Hepatocyte (in vitro differentiated cells): ENCODE measurements at places on chromosomes 2 and 18. TPM values are rescaled to one million over a fixed set of nuclear protein-coding genes. Genes with fewer than 3 reads are reported as not detected.

- no peak for DNase-seq
These were observed 6.4 kb downstream of the DPP4 start for GRCh38 chr2:162067596-162067995.

DNA sequence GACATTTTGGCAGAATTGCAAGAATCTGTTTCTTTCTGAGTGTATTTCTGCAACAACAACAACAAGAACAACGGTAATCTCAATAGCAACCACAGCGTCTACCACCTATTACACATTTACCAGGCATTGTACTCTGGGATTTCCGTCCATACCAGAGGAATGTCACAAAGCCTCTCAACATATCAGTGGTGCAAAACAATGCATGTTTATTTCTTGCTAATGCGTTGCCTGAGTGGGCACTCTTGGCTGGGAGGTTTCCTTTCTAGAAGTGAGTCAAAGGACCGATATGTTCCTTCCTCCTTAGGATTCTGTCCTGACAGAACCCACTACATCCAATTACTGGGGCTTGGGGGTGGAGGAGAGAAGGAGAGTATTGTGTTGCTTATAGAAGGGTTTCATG is 585.6 kb downstream of the TSN start:
- no peak for DNase-seq

GRCh38 chr2:229725716-229726574 is 11.6 kb upstream of the DNER start:
- peak; percentile 32 for DNase-seq

VIT gene
- 0.33 and 0.76 TPM in 2 replicates for total RNA-seq

DNA sequence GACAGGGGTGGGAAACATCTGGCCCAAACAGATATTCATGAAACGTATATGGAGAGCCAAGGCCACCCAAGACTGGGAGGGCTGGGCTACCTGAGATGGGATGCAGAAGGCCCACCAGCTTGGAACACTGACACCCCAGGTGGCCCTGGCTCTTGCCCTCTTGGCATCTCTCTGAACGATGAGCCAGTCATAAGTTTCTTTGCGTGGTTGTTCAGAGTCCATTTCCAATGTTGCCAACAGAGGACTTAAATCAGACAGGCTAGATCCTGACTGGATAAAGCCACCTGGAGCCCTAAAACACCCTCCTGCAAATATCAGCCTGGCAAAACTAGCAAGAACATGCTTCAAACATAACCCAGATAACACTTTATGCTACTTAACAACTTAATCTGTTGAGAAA is 42.6 kb downstream of the LPIN2 start:
- no peak for DNase-seq

- peak; percentile 12 for DNase-seq
These were observed 811 bp downstream of the ADD2 start for GRCh38 chr2:70767079-70767698.

KCTD18 gene
- total RNA-seq: 12.9 and 13.4 TPM in 2 replicates

GRCh38 chr18:60493066-60493465 is 120.5 kb upstream of the MC4R start:
- no peak for DNase-seq

MAP3K19 gene
- total RNA-seq: 1.1 TPM in 1 of 2 replicates, not detected in the other

DNA sequence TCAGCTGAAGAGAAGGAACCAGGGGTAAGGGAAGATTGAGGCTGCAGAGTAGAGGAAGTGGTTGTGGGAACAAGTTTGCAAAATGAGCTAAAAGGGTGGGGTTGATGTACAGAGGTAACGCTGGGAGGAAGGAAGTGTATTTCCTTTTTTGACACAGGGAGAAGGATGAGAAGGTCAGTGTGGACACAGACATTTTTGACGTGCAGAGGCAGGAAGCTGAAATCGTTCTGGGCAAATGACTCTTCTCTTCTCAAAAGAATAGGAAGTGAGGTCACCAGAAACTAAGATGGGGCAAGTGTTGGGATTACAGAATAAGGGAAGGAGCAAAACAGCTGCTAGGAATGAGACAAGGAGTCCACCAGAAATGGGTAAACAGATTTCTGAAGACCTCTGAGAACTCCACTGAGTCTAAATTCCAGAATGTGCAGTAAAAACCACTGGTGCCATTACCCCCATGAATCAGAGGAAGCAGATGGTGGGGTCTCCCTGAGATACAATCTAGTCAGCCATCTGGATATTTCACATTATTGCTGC is 20.0 kb upstream of the RNF149 start:
- no peak for DNase-seq

G6PC2 gene
- not detected in 2 replicates for total RNA-seq

EMILIN1 gene
- 59.6 and 80.8 TPM in 2 replicates for total RNA-seq

GRCh38 chr18:46546111-46546640 is 110.8 kb downstream of the LOXHD1 start:
- no peak for DNase-seq

GRCh38 chr2:218022131-218022850 is 19.5 kb upstream of the TNS1 start:
- DNase-seq: no peak

GALNT5 gene
- total RNA-seq: 13.9 and 16.3 TPM in 2 replicates

DNA sequence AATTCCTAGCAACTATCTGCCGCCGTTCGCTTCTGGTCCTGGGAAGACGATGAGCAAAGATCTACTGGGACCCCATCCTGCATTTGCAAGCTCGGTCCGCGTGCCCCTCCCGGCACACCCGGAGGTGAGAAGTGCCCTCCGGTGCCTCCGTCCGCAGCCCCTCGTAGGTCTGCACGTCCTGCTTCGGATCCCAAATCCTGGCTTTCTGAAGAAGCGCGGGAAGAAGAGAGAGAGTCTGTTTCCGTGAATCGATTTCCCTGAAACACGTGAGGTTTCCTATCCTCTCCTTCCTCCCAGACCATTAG is 5.0 kb upstream of the OSR1 start:
- DNase-seq: no peak

DNA sequence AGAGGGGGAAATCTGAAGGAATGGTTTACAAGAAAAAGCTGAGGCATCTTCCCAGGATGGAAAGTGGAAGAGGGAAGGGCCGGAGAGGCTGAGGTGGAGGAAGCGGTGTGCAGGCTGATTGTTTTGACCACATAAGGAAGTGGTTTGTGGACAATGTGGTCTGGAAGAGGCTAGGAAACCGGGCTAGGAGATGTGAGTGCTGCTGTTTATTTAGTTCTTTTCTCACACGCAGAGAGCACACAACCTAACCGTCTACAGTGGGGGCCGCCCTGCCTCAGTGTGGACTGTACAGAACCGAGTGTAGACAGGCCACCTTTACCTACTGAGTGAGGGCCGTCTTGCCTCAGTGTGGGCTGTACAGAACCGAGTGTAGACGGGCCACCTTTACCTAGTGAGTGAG is 251.7 kb upstream of the PXDN start:
- no peak for DNase-seq

DNA sequence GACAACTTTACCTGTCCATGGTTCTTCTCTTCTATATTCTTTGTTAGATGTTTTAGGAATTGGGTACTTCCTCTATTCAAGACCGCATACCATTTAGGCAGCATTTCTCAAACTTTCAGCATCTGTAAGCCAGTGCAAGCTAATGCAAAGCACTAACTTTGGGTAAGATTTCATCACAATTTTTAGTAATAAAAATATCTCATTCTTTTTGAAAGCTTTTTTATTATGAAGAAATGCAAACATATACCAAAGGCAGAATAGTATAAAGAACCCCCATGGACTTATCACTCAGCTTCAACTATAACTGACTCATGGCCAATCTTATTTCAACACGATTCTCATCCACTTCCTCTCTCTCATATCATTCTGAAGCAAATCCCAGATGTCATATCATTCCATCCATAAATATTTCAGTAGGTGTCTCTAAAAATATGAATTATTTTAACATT is 32.9 kb downstream of the INO80C start:
- no peak for DNase-seq

DNA sequence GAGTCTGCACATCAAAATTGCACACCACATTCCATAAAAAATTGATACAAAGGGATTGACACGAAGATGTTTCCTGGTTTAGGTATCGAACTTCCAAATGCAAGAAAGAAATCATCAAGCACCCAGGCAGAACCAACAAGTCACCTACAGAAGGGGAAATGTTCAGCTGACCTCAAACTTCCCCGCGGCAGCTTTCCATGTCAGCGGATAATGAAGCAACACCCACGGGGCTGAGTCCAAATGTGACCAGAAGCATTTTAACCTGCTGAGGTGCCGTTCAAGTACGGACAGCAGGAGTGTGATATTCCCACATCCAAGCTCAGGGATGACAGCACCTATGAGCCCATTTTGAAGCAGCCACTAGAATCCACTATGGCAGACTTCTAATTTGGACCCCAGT is 124.9 kb downstream of the GALNT14 start:
- DNase-seq: no peak

DNA sequence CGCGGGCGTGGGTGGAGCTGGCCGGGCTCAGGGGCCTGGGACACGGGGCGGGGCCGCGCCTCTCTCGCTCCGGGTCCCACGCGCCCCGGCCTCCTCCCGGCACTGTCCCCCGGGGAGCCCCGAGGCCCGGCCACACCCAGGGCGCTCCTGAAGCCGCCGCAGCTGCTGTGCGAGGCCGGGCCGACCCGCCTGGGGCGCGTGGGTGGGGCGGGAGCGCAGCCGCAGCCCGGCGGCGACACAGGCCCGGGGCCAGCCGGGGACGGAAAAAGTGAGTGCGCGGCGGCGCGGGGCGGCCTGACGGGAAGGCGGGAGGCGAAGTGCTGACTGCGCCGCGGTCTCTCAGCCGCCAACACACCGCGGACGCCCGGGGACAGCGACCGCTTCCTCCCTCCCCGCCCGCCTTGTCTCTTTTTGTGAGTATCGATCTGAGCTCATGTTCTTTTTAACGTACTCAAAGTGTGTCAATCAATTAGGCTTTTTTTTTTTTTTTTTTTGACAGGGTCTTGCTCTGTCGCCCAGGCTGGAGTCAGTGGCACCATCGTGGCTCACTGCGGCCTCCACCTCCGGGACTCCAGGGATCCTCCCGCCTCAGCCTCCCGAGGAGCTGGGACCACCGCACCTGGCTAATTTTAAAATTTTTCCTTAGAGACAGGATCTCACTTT is 14.5 kb downstream of the PDCD1 start:
- peak; percentile 93 for DNase-seq

- DNase-seq: no peak
These were observed 377.1 kb upstream of the SLC39A10 start for GRCh38 chr2:195279840-195280427.

DNA sequence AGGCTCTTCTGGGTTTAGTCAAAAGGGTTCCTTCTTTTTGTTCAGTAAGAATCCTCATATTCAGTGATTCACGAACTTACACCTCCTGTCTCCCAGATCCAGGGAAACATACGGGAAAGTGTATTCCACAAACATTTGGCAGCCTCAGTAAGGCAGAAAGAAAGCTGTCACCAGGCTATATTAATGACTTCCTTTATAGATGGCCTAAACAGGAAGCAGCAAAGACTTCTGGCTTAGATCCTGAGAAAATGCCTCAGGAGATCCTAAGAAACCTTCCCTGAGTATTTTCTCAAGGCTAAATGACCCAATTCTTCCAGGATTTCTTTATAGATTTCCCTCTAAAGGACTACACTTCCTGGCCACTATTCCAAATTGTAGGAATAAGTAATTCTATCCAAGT is 1995.5 kb upstream of the CELF4 start:
- DNase-seq: no peak

- DNase-seq: no peak
These were observed 112.1 kb downstream of the LTBP1 start for GRCh38 chr2:33058716-33059470.

DNA sequence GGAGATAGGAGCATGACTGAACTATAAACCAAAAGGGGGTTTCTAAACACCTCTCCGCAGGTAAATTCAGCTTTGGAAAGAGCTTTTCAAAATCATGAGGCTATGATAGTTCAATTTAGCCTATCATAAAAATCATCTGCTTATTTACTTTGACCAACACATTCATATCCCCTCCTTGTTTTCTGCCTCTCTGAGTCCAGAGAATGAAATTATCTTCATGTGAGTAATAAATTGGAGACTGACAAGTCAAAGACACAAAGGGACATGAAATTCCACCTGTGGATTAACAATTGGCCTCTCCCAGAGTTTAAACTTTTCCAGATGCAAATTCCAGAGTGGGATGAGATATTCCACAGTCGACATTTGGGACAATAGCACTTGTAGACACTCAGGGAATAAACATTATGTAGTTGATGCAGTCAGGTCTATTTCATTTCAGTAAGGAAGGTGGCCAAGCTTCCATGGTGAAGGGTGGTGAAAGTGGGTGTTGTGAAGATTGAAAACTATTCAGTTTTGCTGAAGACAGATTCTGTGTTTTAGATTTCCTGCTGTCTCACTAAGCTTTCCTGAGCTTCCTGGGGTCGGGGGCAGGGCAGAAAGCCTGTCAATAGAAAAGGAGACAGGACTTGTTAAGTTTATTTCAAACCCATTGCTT is 84.7 kb downstream of the CDC42EP3 start:
- no peak for DNase-seq

GPAT2 gene
- total RNA-seq: not detected in 2 replicates

TTR gene
- total RNA-seq: 2,638 and 3,184 TPM in 2 replicates

DNA sequence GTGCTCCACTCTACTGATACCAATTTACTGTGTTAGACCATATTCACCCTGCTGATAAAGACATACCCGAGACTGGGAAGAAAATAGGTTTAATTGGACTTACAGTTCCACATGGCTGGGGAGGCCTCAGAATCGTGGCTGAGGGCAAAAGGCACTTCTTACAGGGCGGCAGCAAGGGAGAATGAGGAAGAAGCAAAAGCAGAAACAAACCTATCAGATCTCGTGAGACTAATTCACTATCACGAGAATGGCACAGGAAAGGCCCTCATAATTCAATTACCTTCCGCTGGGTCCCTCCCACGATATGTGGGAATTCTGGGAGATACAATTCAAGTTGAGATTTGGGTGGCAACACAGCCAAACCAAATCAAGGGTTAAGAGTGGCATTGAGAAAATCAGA is 65.2 kb downstream of the LDLRAD4 start:
- DNase-seq: no peak

GRCh38 chr2:156666130-156666785 is 230.1 kb downstream of the GPD2 start:
- no peak for DNase-seq

DNA sequence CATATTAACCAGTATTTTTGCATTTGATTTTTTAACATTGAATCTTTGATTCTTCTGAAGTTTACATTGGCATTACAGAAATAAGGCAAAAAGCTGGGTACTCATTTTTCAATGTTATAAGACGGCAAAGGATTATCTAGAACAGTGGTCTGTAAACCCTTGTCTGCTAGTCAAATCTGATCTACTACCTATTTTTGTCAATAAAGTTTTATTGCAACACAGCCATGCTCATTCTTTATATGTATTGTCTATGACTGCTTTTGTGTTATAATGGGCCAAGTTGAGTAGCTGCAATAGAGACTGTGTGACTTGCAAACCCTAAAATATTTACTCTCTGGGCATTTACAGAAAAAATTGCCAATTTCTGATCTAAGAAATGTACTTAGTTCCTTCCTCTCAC is 181.0 kb downstream of the PDE11A start:
- DNase-seq: no peak

- no peak for DNase-seq
These were observed 243.5 kb downstream of the GBX2 start for GRCh38 chr2:235924675-235925063.

GAL3ST2 gene
- 0.20 and 0.53 TPM in 2 replicates for total RNA-seq

- no peak for DNase-seq
These were observed 50.5 kb downstream of the GAREM1 start for GRCh38 chr18:32420084-32420750.

WNT6 gene
- 7.1 and 11.3 TPM in 2 replicates for total RNA-seq

ANKRD62 gene
- not detected in 2 replicates for total RNA-seq

GRCh38 chr2:217142649-217143266 is 282.9 kb upstream of the TNP1 start:
- peak; percentile 29 for DNase-seq
